Hematopoietic multipotent progenitor cell (in vitro differentiated cells): ENCODE measurements at places on chromosomes 16 and 17. TPM values are rescaled to one million over a fixed set of nuclear protein-coding genes. Genes with fewer than 3 reads are reported as not detected.

Gene LGALS9B
- under 0.01 TPM for total RNA-seq

Gene CRYBA1
- not detected for total RNA-seq

- DNase-seq: no peak
These were observed 22.4 kb upstream of the LGALS9 start for GRCh38 chr17:27608328-27609230.

Gene HSD17B1
- 1.3 TPM for total RNA-seq

DNA sequence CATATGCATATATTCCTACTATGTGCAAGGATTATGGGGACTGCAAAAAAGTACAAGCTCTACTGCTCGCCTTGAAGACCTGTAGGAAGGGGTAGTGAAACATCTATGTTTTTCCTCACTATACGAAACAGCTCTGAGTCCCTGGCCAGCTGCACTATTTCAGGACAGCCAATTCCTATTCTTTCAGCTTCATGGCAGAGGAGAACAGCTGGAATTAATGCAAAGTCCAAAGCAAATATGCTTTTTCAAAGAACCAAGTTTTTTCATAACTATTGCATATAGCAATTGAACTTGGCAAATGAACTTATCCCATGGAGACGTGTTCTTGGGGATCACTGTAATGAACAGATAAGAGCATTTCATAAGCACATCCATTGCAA lies 122.3 kb downstream of the SPACA3 start:
- DNase-seq: no peak

Gene OR1F1
- total RNA-seq: not detected

Gene CHST5
- under 0.01 TPM for total RNA-seq

GRCh38 chr17:77662833-77663232 lies 295.7 kb upstream of the TNRC6C start:
- no peak for DNase-seq

- no peak for DNase-seq
These were observed 13.5 kb downstream of the PLLP start for GRCh38 chr16:57271063-57271345.

Gene DCTPP1
- 40.4 TPM for total RNA-seq

Gene HS3ST6
- total RNA-seq: not detected

GRCh38 chr17:53837131-53837530 lies 14.4 kb downstream of the KIF2B start:
- DNase-seq: no peak

Gene SPATA32
- 0.27 TPM for total RNA-seq

DNA sequence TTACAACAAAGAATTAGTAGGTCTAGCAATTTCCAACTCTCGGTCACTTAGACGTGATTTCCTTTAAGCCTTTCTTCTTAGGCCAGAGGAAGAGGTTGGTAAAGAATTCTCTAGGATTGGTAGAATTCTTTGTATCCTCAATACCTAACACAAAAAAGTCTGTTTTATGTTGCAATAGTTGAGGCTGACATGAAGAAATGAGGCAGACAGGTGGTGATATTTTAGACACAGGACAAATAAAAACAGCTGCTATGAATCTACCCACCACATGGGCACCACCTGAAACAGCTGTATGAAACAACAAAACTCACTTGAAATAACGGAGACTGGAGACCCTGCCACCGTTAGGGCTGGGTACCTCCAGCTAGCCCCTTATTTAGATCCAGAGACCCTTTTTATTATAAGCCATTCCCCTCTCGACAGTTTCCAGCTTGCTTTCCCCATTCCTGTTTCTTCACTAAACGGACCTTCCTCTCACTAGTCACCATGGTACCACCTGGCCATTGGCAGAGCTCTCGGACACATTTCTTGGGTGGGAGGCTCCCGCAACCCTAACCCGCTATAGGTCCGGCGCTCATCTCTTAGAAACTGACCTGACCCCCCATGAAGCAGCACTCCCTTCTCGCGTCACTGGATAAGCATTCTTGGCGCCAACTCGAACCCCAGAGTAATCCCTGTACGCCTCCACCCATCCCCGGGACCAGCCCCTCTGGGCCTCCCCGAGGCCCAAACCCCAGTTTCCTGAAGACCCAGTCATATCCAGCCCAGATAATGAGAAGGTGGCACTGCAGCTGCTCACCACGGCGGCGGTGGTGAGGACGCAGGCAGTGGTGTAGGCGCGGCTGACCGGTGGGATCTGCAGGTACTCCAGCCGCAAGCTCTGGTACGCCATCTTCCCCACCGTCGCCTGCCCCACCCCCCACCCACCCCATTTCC lies at the start of gene DERL2:
DERL2 (minus strand) TSS at position 909 of the 936 bp plus-strand sequence; CDS start at position 892, 17 bp downstream.
- peak; percentile 9 for DNase-seq

- no peak for DNase-seq
These were observed 21.3 kb downstream of the TMEM186 start for GRCh38 chr16:8776129-8776584.

GRCh38 chr17:78988152-78988551 lies 8.4 kb upstream of the LGALS3BP start:
- no peak for DNase-seq

Gene GGA3
- total RNA-seq: 31.0 TPM

- no peak for DNase-seq
These were observed 18.7 kb upstream of the ARHGAP17 start for GRCh38 chr16:25033852-25034251.

Gene ANKRD40CL
- total RNA-seq: 0.27 TPM

Gene PABPN1L
- 0.54 TPM for total RNA-seq

DNA sequence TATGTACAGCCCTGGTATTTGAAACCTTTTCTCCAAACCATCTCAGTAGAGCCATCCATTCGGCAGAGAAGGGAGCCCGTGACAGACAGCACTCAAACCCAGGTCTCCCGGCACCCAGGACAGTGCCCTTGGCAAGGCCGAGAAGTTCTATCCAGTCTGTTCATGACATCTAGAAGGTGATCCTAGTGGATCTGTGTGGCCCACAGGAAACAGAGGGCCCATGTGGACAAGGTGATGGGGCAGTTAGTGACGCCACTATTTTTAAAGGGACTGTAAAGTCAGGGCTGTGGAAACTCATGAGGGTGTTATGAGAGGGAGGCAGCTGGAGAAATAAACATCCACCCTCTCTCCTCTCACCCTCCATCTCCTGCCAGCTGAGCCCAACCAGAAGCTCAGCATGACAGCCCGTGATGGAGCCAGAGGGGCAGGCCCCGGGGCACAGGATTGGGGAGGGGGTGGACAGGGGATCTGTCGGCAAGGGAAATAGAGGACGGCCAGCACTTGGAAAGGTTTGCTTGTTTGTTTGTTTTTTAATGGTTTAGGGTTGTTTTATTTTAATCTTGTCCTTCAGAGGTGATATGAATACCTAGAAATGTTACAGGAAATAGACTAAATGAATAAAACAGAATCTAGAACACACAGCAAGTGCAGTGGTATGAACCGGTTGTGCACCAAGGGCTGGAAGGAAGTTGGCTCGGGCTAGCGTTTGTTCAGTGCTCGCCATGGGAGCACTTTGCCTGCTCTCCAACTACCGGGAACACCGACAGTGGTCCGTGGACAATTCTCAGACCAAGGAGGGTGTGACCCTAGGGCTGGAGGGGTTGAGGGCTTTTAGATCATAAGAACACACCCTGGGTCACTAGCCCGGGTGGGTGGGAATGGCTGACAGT lies 17.1 kb downstream of the MYLK3 start:
- DNase-seq: no peak

Gene C17orf78
- total RNA-seq: not detected

DNA sequence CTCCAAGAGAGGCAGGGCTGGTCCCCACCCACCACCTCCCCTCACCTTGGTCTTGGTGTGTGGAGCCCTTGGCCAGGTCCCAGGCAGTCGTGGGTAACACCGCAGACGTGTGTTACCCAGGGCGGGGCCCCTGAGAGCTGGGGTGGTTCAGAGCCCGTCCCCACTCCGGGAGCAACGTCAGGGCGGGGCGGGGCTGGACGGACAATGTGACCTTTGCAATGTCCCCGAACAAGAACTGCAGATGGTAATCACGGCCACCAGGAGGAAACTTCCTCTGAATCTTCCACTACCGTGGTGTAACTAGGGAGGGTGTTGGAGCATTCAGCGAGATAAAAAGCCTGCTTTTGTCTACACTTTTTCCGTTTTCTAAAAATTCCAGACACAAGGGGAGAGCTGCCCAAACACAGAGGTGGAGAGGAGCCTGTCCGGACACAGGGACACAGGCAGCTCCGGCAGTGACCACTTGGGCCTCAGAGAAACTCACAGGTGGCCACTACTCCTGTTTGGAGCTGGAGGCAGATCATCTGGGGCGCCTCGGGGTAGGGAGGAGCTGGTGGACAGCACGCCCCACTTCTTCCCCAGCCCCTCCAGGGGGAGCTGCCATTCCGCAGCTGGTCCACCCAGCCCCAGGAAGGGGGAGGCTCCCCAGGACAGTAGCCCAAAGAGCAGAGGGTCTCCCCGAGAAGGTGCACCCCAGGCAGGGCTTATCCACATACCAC lies 14.2 kb upstream of the SLC38A10 start:
- DNase-seq: no peak

Gene SEZ6L2
- 1.3 TPM for total RNA-seq

Gene CUEDC1
- total RNA-seq: 0.54 TPM

DNA sequence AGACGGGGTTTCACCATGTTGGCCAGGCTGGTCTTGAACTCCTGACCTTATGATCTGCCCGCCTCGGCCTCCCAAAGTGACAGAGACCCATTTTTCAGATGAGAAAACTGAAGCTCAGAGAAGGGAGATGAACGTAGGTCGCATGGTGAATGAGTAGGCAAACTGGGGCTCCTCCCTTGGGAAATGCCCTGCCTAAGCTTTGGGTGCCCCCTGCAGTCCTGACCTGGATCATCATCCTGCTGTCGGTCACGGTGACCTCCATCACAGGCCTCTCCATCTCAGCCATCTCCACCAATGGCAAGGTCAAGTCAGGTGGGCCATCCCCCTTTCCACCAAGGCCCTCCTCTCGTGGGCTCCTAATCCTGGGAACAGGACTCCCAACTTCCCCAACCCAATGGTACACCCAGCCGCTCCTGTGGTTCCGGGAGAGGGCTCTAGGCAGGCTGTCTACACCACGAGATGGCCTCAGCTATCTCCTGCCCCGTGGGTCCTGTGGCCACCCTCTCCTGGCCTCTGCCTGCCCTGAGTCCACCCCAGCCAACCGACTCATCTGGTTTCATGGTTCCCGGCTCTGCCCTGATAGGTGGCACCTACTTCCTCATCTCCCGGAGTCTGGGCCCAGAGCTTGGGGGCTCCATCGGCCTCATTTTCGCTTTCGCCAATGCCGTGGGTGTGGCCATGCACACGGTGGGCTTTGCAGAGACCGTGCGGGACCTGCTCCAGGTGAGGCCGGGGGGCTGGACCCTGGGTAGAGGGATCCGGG lies 4.7 kb downstream of the SLC12A3 start:
- DNase-seq: peak; percentile 61
